ENCODE measurements at places on chromosomes 2 and 18. TPM values are rescaled to one million over a fixed set of nuclear protein-coding genes. Genes with fewer than 3 reads are reported as not detected.
A peak's percentile ranks its signal among the peaks of the same experiment; 100 is the strongest.

- DNase-seq, result no peak
Observed at GRCh38 chr2:168241208-168241607, 6.2 kb downstream of the STK39 start.

FOXD4L1 gene
- total RNA-seq, result not detected

DNA sequence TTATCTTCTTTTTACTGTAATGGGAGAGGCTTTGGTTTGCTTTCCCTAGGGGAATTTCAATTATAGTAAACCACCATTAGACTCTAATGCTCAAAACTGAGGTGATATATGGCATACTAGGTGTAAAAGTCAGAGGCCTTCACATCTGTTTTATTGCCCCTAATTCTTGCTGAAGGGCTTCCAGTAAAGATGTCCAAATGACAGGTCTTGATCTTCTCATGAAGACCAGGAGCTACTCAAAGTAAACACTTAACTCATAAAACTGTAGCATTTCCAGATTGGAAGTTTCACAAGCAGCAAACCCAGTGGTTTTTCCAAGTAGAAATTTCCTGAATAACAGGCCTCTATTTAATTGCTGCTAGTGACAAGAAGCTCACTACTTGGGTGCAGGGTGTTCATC, 286.8 kb downstream of the RBM43 start:
- DNase-seq, result no peak

RAB1A gene
- total RNA-seq, result 56.4 TPM

DNA sequence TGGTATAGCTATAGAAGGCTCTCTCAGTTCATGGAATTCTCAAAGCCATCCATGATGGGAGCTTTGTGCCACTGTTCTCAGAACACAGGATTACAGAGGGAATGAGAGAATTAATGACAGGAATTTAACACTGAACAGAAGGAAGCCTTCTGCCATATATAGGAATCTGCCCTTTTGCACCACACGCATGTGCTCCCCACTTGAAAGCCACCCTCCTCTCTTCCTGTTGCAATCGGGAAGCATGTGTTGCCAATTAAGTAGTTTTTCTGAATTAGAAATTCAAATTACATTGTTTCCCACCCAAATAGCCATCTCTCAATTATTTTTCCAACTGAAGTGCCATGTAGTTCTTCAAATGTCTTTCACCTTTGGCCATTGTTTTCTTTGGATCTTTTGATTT, 71.3 kb downstream of the C1D start:
- DNase-seq, result no peak

GRCh38 chr2:238964544-238965067, 116.7 kb downstream of the TWIST2 start:
- DNase-seq, result no peak

DNA sequence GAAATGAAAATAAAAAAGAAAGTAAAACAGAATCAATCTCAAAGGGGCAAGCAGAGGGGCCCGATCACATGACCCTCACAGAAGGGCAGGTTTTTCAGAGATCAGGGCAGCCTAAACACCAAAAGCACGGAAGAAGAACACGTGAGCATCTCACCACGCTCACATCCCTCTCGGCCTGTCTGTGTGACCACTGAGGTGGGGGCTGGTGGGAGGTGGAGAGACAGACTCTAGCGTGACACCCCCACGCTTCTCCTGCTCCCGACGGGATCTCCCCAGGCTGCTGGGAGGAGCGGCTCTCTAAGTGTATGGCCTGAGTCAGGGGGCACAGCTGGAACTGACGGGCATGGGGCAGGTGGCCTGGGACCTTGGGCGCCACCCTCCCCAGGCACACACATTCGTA, 23.5 kb upstream of the MTERF4 start:
- no peak for DNase-seq

SKOR2 gene
- total RNA-seq, result not detected

TTC21B gene
- 5.5 TPM for total RNA-seq

GALR1 gene
- total RNA-seq, result not detected

DNA sequence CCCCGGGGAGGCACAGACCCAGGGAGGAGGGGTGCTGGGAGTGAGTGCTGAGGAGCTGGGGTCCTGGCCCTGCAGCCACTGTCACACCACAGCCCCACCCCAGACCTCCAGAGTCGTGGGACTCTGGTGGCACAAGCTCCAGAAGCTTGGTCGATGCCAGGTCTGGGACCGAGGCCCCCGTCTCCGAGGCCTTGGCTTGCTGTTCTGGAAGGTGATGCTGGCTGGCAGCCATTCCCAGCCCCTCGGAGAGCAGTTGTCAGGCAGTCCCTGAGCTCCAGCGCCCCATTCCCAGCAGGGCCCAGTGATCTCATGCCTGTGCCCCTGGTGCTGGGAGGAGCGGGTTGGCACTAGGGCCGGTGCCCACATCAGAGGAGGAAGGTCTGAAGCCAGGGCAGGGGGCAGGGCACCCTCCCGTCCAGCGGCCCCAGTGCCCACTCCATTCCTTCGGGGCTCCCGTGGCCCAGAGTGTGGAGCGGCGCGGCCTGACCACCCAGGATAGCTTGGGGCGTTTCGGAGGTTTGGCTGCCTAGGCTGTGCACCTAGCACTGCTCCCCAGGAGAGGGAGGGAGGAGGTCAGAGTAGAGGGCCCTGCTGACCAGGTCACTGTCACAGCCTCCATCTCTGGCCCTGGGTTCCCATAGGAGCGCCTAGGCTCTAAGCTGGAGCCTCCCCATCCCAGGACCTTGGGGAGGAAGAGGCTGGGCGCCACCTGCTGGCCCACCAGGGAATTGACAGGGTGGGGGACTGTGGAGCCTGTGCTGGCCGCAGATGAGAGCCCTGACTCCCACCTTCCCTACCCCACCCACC, 16.8 kb upstream of the ALPI start:
- DNase-seq, result no peak

- DNase-seq, result no peak
Observed at GRCh38 chr18:35711227-35711626, 129.7 kb downstream of the GALNT1 start.

DNA sequence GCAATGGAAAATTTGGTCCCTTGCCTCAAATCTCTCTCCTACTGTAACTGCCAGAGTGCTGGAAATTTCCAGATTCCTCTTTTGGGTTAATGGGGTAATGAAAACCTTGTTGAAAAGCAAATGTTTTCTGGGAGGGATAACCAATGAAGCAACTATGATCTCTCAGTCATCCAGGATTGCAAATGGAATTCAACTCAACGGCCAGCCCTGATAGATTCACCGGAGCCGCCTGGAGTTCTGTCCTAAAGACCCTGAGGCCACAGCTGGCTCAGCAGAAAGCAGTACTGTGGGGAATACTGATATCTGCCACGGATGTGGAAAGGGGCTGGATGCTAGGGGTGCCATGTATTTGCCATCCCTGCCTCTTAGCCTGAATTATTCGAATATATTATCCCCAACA, 167.8 kb downstream of the NRP2 start:
- no peak for DNase-seq

DNA sequence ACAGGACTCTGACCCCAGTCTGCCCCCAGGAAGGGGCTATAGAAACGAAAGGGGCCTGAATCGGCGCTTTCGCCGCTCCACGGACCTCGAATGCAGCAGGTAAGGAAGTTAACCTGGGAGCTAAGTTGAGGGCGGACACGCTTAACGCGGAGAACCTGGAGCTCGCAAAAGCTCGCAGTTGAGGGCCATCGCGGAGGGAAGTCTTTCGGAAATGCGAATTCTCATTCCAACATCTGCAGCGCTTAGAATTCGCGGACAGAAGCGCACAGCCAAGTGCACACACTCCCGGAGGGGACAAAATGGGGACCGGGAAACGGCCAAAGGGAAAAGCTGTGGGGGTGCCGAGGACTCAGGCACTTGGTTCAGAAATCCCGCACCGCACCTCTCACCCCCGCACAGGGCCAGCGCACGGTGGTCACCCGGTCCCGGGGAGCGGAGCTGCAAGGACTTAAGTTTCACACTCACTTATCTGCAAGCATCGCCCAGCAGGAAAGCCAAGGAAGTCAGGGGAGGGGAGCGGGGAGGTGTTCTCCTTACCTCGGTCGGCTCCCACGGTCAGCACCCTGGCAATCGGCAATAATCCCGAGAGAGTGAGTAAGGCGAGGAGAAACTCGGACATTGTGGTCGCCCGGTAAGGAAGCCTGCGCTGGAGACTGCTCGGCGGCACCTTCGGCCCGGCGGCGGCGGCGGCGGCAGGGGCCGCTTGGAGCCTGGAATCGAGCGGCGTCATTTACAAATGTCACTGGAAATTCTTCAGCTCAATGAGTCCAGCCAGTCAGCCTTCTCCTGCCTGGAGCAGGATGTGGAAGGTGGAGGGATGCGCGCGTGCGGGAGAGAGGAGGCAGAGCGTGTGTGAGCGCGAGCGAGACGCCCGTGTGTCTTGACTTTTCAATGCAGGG, 456 bp downstream of the LRP1B start:
- DNase-seq, result no peak

DNA sequence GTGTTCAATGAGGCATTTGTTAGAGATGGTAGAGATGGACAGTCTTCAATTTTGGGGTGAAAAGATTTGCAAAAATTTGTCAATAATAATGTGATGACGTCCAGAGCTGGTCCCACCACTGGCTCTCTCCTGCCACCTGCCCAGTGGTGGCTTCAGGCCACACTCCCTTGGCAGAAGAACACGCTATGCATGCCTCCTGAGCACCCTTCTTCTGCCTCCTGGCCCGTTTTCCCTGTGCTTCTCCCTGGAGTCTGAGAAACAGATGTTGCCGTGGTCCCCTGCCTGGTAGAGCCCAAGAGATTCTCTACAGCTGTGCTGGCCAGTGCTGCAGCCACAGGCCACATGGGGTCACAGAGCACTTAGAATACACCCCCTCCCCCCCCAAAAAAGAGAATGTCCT, 33.6 kb downstream of the INPP5D start:
- DNase-seq, result peak; percentile 41

SLC9A4 gene
- total RNA-seq, result not detected

CFAP210 gene
- not detected for total RNA-seq

- DNase-seq, result no peak
Observed at GRCh38 chr2:158300394-158300793, 156.2 kb downstream of the CCDC148 start.

CNRIP1 gene
- 37.7 TPM for total RNA-seq

GRCh38 chr18:63161032-63161760, 158.4 kb downstream of the BCL2 start:
- no peak for DNase-seq

- DNase-seq, result no peak
Observed at GRCh38 chr2:164671664-164672396, 50.5 kb upstream of the GRB14 start.

DNA sequence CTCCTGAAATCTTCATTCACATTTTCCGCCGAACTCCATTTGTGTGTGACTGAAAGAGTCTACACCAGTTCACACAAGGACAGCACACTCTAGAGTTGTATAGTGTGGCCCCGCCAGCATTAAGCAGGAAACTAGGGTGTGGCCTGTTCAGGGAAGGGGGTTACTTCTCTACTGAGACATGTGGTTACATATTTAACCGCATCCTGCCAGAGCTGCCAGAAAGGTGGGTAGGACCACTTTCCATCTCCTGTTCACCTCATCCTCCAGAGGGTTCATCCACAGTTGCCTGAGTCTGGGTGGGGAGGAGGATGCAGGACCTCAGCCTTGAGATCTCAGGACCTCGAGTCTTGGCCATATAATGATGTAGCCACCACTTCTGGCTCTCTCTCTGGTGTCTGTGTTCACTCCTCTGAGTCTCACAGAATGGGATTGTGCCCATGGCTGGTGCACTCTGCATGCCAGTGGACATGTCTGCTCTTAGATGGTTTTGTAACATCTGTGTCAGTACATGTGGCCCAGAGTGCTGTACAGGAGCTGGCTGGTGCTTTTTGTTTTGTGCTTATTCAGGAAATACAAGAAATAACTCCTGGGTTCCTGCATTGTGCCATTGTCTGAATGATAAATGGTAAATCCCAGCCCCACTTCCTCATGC, 7.7 kb upstream of the SP140L start:
- DNase-seq, result no peak

PPP4R1 gene
- 34.4 TPM for total RNA-seq

All from ascending aorta (tissue), 2 donors.